ENCODE measurements at places on chromosomes 2 and 18. TPM values are rescaled to one million over a fixed set of nuclear protein-coding genes. Genes with fewer than 3 reads are reported as not detected.

DNA sequence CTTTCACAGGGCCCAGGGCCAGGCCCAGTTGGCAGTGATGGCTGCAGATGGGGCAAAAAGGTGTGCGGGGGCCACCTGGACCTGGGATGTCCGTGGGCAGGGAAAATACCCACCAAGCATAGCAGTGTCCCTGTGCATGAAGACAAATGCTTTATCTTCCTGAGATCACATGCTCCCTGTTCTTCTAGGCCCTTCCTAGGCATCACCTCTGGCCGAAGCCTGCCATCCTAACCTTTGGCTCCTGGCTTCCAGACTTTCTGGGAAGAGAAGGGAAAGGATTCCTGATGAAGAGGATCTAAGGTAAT, 105.0 kb upstream of the SMAD2 start:
- peaks cover under 1% of the 10 kb centered on the region for H3K36me3 ChIP-seq
- peak overlapping the region; percentile 81 for H3K27ac ChIP-seq
- no peak for DNase-seq

- no peaks in the 10 kb centered on the region for H3K27me3 ChIP-seq
- no peaks in the 10 kb centered on the region for H3K36me3 ChIP-seq
- no peak for DNase-seq
Measured at GRCh38 chr2:37389989-37390765, 45.7 kb downstream of the QPCT start.

GRCh38 chr18:52907543-52908308, 567.7 kb downstream of the DCC start:
- DNase-seq, result peak; percentile 3
- no peaks in the 10 kb centered on the region for H3K36me3 ChIP-seq
- no peak overlapping the region for H3K4me3 ChIP-seq
- H3K27me3 ChIP-seq, result no peaks in the 10 kb centered on the region
- H3K27ac ChIP-seq, result no peak overlapping the region

The DSC3 gene
- total RNA-seq, result 0.33 TPM

The FEV gene
- not detected for total RNA-seq

The RBM44 gene
- 0.89 TPM for total RNA-seq

The CARF gene
- 41.8 TPM for total RNA-seq

Data from thyroid gland (tissue), 4 donors.